B cell (primary cell): ENCODE measurements at places on chromosomes 3 and 15.

DNA sequence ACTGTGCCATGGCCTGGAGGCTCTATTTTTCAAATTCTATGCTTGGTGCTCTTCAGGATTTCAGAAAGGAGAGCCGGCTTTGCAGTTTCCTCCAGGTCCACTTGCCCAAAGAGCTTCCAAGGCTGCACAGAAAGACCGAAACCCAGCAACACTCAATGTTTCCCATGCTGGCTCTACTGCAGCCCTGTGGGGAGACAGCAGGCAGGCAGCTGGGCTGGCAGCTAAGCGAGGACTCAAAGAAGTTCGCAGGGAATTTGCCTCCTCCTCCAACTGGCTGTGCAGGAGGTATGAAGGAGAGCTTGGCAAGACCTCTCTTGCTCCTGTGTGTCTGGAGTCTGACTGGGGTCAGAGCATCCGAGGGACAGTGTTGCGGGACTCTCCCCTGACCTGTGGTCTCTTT is 17.4 kb upstream of the ITGA11 start:
- H3K4me3 ChIP-seq, result no peak overlapping the region
- no peaks in the 10 kb centered on the region for H3K36me3 ChIP-seq
- H3K27me3 ChIP-seq, result peaks cover 10% of the 10 kb centered on the region
- H3K27ac ChIP-seq, result no peak overlapping the region
- H3K4me1 ChIP-seq, result no peaks in the 10 kb centered on the region
- DNase-seq, result no peak

DNA sequence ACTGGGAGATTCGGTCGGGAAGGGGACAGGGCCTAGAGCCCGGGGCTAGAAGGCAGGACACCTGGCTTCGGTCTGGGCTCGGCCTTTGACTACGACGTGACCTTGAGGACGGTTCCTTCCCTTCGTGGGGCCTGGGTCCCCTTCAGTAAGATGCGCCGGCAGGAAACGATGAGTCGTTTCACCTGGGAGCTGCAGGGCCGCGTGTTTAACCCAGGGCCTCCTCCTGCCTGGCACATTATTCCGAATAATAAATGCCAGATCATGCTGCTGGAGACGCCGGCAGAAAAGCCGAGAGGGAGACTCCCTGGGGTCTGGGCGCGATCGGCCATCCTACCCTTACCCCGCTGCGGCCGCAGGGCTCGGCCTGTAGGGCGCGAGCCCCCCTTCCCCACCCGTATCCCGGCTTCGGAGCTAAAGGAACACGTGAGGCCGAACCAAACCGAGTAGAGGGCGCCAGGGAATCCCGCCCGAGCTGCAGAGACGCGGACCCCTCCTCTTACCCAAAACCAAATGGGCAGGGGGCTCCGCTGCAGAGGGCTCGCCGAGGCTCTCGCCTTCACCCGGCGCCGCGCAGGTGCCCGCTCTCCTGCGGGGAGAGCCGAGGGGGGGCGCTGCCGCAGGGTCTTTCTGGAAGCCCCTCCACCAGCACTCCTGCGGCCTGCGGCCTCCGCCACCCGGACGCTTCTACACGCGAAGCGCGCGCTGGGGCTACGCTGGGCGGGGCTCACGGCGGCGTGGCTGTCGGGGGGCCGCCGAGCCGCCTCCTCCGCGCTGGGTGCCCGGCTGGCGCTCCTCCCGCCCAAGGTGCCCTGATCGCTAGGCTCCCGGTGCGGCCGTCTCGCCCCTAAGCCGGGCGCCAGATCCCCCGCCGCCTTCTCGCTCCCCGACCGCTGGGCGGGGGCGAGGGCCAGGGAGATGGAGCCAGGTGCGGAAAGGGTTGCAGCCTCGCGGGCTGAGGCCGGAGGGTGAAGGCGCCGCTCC is at the start of gene BDH1:
Gene BDH1 (minus strand): TSS at position 688 of the 981 bp plus-strand sequence. CDS start 9,525 bp downstream, outside the sequence.
- peaks cover 2% of the 10 kb centered on the region for H3K27me3 ChIP-seq
- peak within 1 kb of the TSS; percentile 76 for H3K4me3 ChIP-seq
- no peaks in the 10 kb centered on the region for H3K36me3 ChIP-seq
- peaks cover 13% of the 10 kb centered on the region for H3K4me1 ChIP-seq
- peak within 1 kb of the TSS; percentile 80 for H3K27ac ChIP-seq
- DNase-seq, result peak; percentile 78

GRCh38 chr3:134495980-134496379 is 10.1 kb downstream of the CEP63 start:
- H3K4me1 ChIP-seq, result no peaks in the 10 kb centered on the region
- H3K36me3 ChIP-seq, result peaks cover 19% of the 10 kb centered on the region
- no peaks in the 10 kb centered on the region for H3K27me3 ChIP-seq
- H3K27ac ChIP-seq, result no peak overlapping the region

DNA sequence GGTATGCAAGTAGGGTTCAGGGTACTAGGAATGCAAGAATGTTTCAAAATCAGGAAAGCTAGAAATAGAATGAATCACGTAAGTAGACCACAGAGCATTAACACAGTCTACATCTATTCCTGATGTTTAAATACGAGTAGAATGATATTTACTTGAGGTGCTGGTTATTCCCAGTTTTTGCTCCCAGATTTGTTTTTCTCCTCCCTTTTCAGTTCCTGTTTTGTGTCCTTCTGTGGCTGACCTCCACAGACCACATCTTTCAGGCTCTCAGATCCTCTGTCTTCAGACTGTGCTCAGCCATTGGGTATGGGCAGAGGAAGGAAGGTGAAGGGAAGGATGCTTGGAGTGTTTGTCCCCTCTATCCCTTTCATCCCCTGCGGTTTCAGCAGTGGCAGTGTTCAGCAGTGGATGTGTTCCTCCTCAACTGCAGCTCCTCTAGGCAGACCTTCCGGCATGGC is 276.6 kb downstream of the ZNF621 start:
- DNase-seq, result no peak
- H3K27ac ChIP-seq, result no peak overlapping the region
- H3K27me3 ChIP-seq, result no peaks in the 10 kb centered on the region
- no peaks in the 10 kb centered on the region for H3K36me3 ChIP-seq
- no peaks in the 10 kb centered on the region for H3K4me1 ChIP-seq

DNA sequence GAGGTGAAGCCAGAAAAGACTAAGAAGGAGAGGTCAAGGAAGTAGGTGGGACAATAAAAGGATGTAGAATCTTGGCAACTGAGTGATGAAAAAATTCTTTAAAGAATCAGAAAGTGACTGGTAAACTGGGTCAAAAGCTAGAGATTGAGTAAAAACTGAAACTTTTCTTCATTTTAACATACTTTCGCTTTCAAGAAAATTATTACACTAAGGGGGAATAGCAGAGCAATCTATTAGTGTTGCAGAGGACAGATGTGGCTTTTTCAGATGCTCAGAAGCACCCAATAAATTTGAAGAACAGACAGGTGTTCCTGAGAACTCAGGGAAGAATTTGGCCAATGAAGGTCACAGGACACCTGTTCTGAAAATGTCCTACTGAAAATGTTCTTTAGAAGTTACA is 805.4 kb upstream of the ALCAM start:
- no peaks in the 10 kb centered on the region for H3K36me3 ChIP-seq
- DNase-seq, result no peak
- H3K4me3 ChIP-seq, result no peak overlapping the region
- H3K4me1 ChIP-seq, result peaks cover 6% of the 10 kb centered on the region
- no peaks in the 10 kb centered on the region for H3K27me3 ChIP-seq

- no peaks in the 10 kb centered on the region for H3K36me3 ChIP-seq
- no peak overlapping the region for H3K27ac ChIP-seq
- DNase-seq, result no peak
- H3K27me3 ChIP-seq, result no peaks in the 10 kb centered on the region
Measured at GRCh38 chr3:167113035-167113830, 266.9 kb downstream of the ZBBX start.

GRCh38 chr3:172130717-172131050 is 91.3 kb downstream of the FNDC3B start:
- no peak overlapping the region for H3K4me3 ChIP-seq
- no peaks in the 10 kb centered on the region for H3K36me3 ChIP-seq
- H3K27me3 ChIP-seq, result no peaks in the 10 kb centered on the region
- no peaks in the 10 kb centered on the region for H3K4me1 ChIP-seq
- no peak for DNase-seq

- H3K4me1 ChIP-seq, result no peaks in the 10 kb centered on the region
- DNase-seq, result no peak
- no peak overlapping the region for H3K27ac ChIP-seq
Measured at GRCh38 chr3:176977331-176977730, 220.0 kb downstream of the TBL1XR1 start.

GRCh38 chr3:71924721-71925120 is 139.8 kb upstream of the PROK2 start:
- no peak overlapping the region for H3K4me3 ChIP-seq
- no peak for DNase-seq
- no peaks in the 10 kb centered on the region for H3K4me1 ChIP-seq
- no peak overlapping the region for H3K27ac ChIP-seq
- H3K27me3 ChIP-seq, result peaks cover 54% of the 10 kb centered on the region
- H3K36me3 ChIP-seq, result no peaks in the 10 kb centered on the region
